GM23248 (cell line): ENCODE measurements at places on chromosomes 12 and 14. TPM values are rescaled to one million over a fixed set of nuclear protein-coding genes. Genes with fewer than 3 reads are reported as not detected.

GRCh38 chr12:92509156-92509738, 193.5 kb upstream of the PLEKHG7 start:
- DNase-seq, result no peak

DNA sequence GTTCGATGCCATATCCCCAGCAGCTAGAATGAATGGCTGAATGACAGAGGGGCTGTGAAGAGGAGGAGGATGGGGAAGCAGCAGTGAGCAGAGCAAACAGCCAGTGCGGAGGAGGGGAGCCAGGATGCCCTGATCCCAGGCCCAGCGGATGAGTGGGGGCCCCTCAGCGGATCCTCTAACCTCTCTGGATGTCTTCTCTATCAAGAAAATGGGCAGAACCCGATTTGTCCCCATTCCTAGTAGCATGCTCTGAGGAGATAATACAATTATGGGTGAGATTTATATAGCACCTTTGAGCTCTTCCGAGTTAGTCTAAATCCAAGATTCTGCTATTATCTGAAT, 30.0 kb upstream of the RPLP0 start:
- no peak for DNase-seq

DNA sequence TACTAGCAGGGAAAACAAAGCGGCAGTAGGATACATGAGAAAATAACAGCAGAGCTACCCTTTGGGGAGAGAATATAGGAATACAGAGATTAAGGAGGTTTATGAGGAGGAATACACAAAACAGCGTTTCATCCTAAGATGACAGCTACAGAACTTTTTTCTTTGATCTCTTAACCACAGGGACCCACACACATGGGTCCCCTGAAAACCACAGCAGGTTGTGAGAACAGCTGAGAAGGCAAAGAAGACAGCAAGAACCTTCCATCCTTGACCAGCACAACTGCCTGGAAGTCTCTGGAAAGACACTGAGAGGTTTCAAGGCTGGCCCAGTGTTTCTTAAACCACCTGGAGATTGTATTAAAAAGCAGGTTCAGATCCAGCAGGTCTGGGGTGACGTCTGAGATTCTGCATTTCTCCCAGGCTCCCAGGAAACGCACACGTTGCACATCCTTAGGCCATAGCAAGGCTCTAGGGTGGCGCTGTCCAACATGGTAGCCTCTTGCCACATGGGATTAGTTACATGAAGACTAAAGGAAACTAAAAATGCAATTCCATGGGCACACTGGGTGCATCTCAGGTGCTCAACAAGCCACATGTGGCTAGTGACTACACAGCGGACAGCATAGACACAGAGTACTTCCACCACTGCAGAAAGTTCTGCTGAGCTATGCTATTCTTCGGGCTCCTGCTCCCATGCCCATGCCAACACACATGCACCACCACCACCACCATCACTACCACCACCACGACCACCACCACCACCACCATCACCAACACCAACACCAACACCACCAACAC, 92.3 kb downstream of the FOXN3 start:
- no peak for DNase-seq

GRCh38 chr12:65703176-65703575, 121.1 kb upstream of the HMGA2 start:
- DNase-seq, result no peak

- no peak for DNase-seq
Observed at GRCh38 chr14:32434180-32434579, 105.1 kb downstream of the AKAP6 start.

GRCh38 chr12:121427556-121428050, 27.7 kb downstream of the RNF34 start:
- DNase-seq, result no peak

GRCh38 chr14:97166497-97166896, 369.3 kb downstream of the VRK1 start:
- DNase-seq, result peak; percentile 2

GRCh38 chr12:81778719-81779118, 19.6 kb upstream of the PPFIA2 start:
- DNase-seq, result no peak

DNA sequence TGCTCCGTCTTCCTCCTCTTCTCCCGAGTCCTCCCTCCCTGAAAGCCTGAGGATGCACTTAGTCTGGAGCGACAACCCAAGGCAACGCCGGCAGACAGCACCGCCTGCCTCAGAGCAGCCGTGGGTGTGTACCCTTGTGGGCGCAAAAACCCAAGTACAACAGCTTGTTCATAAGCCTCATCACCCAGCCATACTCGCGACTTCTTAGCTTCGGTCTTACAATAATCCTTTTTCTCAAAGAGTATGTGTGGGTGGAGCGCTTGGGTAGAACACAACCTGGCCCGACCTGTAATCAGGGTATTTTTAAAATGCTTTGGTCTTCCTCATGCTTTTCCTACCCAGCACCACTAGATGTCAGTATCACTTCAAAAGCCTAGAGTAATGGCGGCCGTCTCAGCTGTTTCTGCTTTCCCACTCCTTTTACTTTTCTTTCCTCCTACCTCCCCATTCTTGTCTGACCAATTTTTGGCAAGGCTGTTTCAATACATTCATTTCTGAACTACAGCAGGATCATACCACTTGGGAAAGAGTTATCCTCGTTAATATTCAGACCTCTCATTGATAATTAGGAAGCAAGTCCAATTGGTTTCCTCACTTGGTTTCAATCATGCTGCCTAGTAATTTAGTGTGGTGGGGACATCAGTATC, 198.9 kb downstream of the EPS8 start:
- peak; percentile 87 for DNase-seq

GRCh38 chr14:57909626-57910025, 43.7 kb upstream of the SLC35F4 start:
- no peak for DNase-seq

DNA sequence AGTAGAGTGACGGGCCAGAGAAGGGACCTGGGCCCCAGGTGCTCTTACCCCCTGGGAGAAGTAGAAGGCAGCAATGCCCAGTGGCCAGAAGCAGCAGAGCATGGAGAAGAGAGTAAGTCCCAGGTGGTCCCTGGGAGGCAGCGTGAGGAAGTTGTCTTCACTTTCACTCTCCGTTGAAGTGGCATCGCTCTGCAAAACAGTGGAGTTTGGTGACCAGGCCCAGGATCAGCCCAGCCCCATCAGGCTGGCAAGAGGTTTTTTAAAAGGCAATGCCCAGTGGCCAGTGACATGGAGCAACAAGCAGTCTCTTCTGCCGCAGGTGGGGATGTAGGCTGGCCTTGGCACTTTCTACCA, 18.2 kb downstream of the SYNDIG1L start:
- DNase-seq, result no peak

GRCh38 chr12:108633534-108634248, at the start of gene SELPLG:
Gene SELPLG (minus strand): TSS chr12:108633894. CDS start chr12:108624307, 9,587 bp downstream.
- DNase-seq, result no peak

DNA sequence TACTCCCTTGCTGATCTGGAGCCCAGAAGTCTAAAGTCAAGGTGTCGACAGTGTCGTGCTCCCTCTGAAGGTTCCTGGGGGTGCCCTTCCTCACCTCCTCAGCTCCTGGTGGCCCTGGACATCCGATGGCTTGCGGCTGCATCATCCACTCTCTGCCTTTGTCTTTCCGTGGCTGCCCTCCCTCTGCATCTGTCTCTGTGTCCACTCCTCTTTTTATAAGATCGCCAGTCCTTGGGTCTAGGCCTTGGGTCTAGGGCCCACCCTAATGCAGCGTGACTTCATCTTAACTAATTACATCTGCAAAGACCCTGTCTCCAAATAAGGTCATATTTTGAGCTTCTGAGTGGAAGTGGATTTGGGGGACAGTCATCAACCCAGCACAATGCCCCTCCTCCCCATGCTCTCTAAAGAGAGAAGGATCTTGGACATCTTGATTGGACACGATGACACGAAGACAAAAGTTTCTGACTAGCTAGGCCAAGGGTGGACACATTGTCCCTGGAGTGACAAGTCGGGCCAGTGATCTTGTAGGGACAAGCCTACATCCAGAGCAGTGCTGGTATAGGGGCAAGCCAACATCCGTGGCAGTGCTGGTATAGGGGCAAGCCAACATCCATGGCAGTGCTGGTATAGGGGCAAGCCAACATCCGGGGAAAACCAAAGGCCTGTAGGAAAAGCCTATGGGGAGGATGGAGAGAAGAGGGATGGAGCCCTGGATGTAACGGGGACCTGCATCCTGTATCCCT, 93.9 kb upstream of the DIO3 start:
- no peak for DNase-seq

GRCh38 chr14:63650256-63650952, 8.7 kb upstream of the WDR89 start:
- DNase-seq, result peak; percentile 13

- no peak for DNase-seq
Observed at GRCh38 chr12:26246483-26247164, 51.3 kb downstream of the SSPN start.

DNA sequence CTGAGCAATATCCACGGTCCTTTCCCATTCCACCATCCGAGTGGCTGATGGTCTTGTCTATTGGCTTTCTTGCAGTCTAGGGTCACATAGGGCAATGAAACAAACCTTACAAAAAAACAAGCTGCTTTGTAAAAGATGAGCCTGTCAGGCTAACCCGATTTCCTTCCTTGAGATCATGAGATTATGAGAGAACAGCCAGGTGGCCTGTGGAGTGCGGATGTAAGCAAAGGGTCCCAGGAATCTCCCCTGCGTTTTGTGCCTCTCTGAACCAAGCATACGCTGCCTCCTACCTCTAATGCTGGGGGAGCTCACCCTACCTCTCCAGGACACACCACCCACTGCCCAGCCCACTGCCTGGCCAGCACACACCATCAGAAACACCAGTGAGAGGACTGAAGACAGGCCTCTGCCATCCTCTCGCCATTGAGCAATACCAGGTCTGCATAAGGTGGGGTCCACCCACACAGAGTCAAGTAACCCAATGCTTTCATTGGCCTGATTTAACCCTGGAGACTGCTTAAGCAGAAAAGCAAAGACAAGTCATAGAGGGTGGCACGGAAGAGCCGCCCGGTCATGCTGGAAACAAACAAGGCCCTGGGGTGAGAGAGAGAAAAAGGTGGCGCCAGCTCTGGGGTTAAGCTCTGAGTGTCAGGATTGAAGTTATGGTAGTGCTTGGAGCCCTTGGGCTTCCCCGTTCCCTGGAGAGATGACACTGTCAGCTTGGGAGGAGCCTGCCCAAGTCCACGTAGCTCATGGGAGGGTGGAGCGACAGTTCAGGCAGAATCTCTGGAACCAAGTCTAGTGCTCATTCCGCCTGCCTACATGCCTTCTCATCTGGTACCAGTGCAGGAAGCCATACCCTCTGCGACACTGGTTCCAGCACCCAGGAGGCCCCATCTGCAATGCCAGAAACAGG, 46.6 kb downstream of the CALM1 start:
- DNase-seq, result no peak

- no peak for DNase-seq
Observed at GRCh38 chr12:9991876-9992275, 7.0 kb downstream of the CLEC1B start.

GRCh38 chr14:65949711-65950516, 536.3 kb upstream of the CCDC196 start:
- DNase-seq, result peak; percentile 46

GRCh38 chr14:55136241-55136640, 7.2 kb downstream of the LGALS3 start:
- peak; percentile 88 for DNase-seq

DNA sequence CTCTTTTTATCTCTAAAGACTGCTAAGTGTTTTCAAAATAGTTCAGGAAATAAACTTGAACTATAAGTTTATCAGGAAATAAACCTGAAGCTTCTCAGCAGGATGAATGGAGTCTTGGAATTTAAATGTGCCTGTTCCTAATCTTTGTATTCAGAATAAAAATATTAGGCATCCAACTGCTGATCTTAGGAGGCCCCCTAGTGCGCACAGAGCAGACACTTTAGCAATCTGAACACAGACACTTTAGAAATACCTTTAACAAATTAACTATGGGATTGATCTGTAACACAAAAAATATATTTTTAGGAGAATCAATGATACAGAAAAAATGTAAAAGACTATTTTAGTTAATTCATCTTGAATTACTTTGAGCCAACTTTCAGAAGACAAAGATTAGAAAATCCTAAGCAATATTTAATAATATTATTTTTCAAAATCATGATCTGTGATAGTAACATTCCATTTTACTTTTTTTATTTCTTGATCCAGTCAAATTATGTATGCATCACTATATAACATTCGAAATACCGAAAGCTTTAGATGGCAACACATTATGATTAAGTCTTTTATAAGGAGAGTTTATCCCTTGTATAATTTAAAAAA, 80.9 kb downstream of the SLC41A2 start:
- peak; percentile 73 for DNase-seq

DNA sequence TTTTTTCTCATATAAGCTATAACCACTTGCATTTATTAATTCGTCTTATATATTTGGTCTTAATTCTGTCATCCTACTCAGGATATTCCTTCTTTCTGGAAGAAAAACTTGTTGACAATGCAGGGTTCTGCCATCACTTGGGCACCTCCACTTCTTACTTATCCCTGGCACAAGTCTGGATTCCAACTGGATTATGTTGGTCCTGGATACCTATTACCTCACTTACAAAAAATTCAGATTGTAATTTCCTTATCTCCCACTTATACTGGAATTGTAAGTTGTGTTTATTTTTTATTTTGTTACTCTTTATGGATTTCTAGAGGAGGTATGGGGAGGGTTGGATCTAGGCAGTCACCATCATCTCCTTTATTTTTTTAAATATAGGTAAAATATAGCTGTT, 36.7 kb downstream of the LRRIQ1 start:
- DNase-seq, result peak; percentile 9

DNA sequence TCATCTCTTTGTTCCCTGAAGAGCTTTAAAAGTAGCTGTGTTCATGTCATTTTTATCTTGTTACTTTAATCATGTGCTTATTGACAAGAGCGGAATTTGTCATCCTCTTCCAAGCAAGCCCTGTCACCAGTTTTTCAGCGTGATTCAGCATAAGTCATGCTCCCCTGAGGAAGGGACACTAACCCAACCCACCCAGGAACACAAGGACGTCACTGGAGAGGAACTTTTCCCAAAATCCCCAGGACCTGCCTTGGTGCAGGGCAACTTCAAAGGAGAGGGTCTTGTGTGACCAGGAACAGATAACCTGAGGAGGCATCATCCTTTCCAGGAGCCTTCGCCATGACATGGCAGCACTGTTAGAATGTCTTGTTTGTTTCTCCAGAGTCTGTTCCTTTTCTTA, 107.1 kb upstream of the DIO3 start:
- DNase-seq, result no peak

DNA sequence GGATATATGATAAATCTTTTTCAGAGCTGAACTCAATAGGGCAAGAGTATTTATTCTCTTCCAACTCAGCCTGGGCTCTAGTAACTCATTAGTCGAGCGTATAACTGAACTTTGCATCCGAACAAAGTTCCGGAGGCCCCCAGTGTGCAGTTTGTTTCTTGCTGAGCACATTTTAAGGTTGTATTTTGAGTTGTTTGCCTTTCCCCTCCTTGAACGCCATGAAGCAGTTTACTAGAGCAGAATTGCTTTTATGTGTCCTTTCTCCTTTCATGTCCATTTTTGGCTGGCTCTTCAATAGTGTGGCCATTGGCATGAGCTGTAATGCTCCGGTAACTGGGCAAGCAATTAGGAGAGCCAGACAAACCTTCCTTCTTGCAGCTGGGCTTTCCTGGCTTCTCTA, 105.3 kb downstream of the WIF1 start:
- no peak for DNase-seq

SSPN gene
- 22.0 and 24.2 TPM in 2 replicates for polyA plus RNA-seq

KRT78 gene
- polyA plus RNA-seq, result not detected in 2 replicates

FLRT2 gene
- polyA plus RNA-seq, result 34.9 and 40.0 TPM in 2 replicates

CLEC9A gene
- polyA plus RNA-seq, result not detected in 2 replicates

LUM gene
- polyA plus RNA-seq, result 564 and 584 TPM in 2 replicates

PNP gene
- polyA plus RNA-seq, result 20.8 and 24.6 TPM in 2 replicates

KRT83 gene
- not detected in 2 replicates for polyA plus RNA-seq

ZNF268 gene
- 11.9 and 13.9 TPM in 2 replicates for polyA plus RNA-seq
